ENCODE measurements at places on chromosomes 7 and 10.

- DNase-seq: no peak
Measured at GRCh38 chr7:105675934-105676371, 94.7 kb upstream of the EFCAB10 start.

DNA sequence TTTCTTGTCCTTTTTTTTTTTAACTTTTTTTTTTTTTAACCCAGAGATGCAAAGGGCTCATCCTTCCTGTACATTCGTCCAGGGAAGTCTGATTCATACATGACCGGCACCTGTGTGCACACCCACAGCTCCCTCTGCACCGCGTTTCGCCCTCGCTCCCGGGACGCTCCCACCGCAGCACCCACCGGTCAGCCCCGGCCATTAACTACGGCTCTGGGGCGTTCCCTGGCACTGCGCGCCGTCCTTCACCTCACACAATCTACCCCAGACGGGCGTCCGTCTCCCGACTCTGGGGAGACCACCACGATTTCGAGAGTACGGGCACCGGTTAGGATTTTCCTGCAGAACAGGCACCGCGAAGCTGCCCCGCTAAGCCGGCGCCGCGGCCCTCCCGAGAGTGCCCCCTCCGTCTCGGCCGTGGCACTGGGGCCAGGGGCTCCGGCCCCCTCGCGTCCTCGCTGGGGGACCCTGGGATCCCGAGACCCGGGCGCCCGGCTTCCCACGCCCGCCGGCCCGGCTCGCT is 452 bp downstream of the ATE1 start:
- no peak for DNase-seq

GRCh38 chr7:115559877-115560276 is 470.7 kb downstream of the TFEC start:
- no peak for DNase-seq

DNA sequence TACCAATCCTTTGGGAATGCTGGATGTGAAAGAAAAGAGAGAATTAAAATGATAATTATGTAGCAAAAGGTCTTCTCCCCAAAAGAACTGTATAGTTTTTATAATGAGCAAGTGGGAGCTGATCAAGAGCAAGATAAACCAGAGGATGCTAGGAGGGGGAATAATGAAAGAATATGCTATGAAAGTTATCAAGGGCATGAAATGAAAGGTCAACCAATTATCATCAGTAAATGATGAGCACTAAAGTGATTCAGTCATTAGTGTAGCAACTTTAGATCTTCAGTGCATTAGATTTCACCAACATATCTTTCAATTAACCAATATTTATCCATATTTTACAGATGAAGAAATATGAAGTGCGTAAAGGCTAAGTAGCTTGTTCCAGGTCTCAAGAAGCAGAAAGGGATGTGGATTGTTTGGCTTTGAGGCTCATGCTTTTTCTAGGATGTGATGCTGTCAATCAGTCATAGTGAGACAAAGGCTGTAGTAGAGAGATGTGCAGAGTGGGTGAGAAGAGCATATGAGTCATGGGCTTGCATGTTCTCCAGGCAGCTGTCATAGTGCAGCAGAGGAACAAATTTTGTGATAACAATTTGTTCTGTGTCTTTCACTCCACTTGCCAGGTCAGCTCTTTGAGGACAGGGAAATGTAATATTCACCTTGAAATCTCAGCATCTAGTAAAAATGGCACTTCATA is 5.7 kb upstream of the OR2F2 start:
- no peak for DNase-seq

DNA sequence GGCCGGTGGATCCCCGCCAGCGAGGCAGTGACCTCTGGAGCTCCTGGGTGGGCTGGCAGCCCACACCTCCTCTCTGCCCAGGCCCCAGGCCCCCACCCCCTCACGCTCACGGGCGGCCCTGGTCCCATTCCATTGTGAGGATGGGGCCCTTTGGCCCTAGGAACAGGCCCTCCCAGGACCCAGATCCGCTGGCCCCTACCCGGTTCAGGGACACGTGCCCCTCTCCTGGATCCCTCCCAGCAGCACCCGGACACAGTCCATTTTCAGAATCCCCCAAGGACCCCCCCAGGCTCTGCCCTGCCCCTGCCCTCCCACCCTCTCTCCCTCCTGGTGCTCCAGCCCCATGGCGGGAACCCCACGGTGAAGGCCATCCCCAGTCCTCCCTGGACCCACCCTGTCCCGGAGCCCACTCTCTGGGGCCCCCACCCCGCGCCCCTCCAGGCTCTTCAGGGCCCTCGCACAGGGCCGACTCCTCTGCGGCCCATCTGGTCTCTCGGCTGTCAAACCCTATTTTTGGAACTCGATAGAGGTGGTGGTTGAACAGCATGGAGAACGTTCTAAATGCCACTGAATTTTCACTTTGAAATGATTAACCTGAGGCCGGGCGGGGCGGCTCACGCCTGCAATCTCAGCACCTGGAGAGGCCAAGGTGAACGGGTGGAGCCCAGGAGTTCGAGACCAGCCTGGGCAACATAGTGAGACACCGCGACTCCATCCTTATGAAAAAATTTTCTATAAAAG is 8.1 kb downstream of the ADAP1 start:
- DNase-seq: no peak

Measured in astrocyte of the cerebellum (primary cell).